ENCODE measurements at places on chromosomes 2 and 18.

- DNase-seq, result no peak
Measured at GRCh38 chr2:17303054-17303453, 215.2 kb downstream of the RAD51AP2 start.

DNA sequence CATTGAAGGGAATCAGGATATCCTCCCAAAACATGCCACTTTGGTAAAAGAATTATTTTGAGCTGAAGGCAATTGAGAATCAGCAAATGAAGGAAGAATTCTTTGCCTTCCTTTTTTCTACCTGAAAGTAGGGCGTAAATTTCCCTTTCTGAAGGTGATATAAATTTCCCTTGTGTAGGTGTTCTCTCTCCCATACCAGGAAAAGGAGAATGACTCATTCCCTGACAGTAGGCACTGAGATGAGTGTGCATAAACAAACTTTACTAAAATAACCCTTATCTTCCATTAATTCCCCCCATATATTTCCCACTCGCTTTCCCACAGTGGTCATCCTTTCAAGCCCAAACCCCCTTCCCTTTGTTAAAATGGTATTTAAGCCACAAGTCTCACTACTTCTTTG, 1339.0 kb downstream of the LRP1B start:
- DNase-seq, result no peak

DNA sequence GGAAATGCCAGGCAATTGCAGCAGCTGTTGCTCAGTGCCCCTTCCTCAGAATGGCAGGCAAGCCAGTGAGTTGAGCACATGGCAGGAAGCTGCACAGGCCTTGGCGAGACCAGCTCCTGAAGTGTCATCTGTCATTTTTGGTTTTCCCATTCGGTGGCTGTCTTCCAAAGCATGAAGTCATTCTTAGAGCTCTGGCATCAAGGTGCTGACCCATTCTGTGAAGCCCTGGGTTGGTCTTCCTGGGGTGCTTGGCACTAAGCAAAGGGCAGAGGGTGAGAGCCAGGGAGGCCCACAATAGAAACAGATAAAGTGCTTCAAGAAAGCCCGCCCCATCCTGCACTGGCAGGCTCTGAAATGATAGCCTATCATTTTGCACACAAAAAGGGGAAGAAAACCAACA, 150.5 kb downstream of the VAPA start:
- DNase-seq, result no peak

GRCh38 chr2:181471783-181472182, 14.6 kb downstream of the ITGA4 start:
- no peak for DNase-seq

DNA sequence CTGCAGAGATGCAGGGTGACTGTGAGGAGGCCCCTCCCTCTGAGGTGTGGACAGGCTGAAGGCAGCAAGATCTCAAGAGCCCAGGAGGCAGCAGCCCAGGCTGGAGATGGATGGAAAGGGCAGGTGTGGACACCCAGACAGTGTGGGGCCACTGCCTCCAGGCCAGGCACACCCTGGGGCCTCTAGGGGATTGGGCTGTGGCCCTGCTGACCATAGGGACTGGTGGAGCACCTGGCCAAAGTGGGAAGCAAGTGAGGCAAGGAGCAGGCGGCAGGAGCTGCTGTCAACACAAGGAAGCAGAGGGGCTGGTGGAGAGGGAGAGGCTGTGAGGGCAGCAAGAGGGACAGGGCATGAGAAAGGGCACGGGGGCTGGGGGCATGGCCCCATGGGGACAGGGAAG, 10.8 kb downstream of the SNED1 start:
- DNase-seq, result no peak

DNA sequence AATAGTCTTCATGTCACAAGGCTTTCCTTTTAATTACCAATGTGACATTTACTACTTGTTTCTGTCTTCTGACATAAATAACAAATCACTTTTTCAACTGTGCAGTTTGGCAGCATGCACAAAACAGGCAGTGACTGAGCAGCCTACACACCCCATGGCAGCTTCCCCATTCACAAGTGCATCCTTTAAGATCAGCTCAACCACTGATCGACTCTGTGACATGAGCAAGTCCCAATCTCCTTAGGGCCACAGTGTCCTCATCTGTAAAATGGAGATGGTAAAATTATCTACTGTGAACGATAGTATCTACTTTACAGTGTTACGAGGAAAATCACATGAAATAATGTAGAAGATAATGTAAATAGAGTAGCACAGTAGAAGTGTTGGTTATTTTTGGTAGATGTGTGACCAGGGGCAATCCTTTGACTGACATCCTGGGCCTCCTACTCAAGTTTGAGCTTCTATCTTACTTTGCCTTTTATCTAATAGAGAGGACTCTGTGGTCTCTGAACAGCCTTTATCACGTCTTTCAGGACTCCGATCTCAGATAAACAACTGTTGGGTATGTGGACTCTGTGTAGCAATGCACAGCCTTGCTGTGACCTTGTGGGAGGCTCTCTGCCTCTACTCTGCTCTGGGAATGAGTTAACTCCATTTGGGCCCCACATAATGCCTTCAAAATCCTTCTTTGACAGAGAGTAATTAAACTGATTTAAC, 120.6 kb downstream of the PIGN start:
- DNase-seq, result no peak

- no peak for DNase-seq
Measured at GRCh38 chr2:70529610-70530009, 24.0 kb downstream of the TGFA start.

DNA sequence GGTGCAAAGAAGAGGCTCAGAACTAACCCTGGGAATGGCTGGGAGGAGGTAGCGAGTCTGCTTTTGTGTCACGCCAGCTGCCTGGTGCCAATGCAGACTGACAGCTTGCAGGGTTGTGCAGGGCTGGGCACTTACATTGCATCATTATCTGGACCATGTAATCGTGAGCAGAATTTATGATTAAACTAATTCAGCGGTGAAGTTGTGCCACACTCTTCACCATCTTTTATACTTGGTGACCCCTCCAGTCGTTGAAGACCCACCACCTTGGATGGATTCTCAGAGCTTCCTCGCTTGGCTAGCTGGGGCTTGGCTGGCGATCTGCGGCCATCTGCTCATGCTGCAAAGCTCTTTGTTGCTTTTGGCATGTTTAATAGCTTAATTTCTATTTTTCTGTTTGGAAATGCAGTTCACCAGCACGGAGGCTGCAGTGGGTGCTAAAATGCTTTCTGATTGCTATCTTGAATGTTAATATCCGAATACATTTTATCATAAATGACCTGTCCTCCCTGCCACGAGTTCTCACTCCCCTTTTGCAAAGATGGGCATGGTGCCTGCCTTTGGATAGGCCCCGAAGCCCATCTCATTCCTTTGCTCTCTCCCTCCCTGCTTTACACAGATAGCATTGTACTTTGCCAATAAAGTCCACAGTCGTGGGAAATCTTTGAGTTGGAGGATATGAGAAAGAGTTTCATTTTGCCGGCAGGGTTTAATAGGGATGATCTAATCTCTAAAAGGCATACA, 188.2 kb downstream of the PRKCE start:
- no peak for DNase-seq

GRCh38 chr18:9737472-9738121, 29.5 kb downstream of the RAB31 start:
- DNase-seq, result no peak

DNA sequence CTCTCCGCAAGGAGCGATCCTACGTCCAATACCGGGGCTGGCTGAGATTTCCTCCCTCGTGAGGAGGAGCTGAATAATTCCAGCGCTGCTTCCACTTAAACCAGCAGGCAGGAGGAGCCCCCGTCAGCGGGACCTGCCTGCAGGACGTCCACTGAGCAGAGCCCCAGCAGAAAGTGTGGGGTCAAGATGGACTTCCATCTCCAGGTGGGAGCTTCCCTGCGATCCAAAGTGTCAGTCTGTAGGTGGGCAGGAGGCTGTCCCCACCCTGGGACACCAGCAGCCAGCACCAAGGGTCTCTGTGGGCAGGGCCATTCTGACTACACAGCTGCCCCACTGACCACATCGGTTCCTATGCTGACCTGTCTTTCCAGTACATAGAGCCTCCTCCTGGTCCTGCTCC, 462 bp upstream of the OTOS start:
- no peak for DNase-seq

DNA sequence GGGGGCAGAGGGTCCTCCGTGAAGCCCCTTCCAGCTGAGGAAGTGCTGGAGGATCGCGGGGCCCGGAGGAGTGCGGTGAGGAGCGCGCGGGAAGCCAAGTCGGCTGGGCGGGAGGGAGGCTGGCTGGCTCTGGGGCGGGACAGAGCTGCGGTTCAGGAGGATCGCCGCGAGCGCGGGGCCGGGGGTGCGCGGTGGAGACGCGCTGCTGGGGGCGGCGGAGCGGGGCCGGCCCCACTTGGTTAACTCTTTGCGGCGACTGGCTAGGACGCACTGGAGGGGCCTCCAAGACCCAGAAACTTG, 464 bp downstream of the CYBRD1 start:
- no peak for DNase-seq

DNA sequence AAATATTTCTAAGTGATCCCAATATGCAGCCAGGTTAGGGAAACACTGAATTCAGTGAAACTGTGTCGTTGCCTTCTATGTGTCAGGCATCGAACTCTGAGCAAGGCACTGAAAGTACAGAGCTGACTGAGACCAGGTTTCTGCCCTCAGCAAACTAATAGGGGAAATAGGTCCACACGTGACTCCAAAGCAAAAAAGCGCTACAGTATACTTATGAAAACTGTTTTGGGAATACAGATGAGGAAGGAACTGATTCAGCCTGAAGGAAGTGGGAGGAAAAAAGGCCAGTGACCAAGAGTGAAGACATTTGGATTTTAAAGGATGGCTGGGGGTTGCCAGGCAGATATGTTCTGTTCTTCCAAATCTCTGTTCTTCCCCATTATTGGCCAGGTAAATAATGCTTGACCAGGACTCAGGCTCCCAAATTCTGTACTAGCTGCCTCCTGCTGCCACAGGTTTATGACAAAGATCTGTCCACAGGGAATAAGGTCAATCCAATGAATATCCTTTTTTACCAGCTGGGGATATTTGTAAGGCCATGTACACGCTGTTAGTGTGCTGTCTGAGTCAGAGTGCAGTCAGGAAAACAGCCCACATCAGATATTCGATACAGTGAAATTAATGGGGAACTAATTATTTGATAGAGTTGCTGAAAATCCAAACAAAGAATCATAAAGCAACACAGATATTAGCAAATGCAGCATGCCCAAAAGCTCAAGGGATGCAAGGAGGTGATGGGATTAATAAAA, 24.5 kb upstream of the INPP4A start:
- DNase-seq, result no peak

GRCh38 chr2:195531754-195532153, 125.3 kb upstream of the SLC39A10 start:
- DNase-seq, result no peak

- DNase-seq, result no peak
Measured at GRCh38 chr2:110888411-110888810, 156.0 kb downstream of the ACOXL start.

- DNase-seq, result no peak
Measured at GRCh38 chr2:58047373-58047935, 848 bp downstream of the VRK2 start.

- DNase-seq, result no peak
Measured at GRCh38 chr2:178386986-178387597, 63.9 kb downstream of the PRKRA start.

DNA sequence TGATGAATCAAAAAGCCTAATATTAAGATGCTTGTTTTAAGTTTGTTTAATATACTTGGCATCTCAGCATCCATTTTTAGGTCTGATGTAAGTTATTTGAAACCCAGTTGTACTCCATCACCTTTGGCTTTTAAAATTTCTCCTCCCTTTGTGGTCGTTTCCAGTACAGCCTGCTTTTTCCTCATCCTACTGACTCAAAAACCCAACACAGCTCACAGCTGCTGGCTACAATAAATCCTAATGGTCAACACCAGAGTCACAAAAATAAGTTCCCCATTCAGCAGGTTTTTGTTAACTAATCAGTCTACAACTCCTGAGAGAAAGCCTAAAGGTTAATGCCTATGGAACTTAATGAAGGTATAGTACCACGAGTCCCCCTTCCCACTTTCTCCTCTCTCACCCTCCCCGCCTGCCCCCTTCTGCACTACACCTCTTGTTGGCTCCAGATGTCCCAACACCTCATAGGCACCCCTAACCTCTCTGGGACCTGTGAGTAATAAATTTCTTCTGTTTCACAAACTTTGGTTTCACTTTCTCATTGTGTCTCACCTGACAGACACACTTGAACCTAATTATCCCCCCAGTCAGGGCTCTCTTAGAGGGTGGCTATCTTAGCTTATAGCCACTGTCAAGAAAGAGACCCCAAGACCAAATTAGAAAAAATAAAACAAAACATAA, 148.6 kb downstream of the GALNT1 start:
- DNase-seq, result no peak

- DNase-seq, result no peak
Measured at GRCh38 chr2:172179045-172179701, 76.5 kb upstream of the DLX2 start.

- no peak for DNase-seq
Measured at GRCh38 chr2:200184748-200185627, 121.5 kb upstream of the SPATS2L start.

All from stimulated activated naive CD4-positive, alpha-beta T cell (primary cell).